ENCODE measurements at places on chromosomes 7 and 10.

GRCh38 chr7:31562002-31562401 is 48.1 kb downstream of the ITPRID1 start:
- no peak for DNase-seq

DNA sequence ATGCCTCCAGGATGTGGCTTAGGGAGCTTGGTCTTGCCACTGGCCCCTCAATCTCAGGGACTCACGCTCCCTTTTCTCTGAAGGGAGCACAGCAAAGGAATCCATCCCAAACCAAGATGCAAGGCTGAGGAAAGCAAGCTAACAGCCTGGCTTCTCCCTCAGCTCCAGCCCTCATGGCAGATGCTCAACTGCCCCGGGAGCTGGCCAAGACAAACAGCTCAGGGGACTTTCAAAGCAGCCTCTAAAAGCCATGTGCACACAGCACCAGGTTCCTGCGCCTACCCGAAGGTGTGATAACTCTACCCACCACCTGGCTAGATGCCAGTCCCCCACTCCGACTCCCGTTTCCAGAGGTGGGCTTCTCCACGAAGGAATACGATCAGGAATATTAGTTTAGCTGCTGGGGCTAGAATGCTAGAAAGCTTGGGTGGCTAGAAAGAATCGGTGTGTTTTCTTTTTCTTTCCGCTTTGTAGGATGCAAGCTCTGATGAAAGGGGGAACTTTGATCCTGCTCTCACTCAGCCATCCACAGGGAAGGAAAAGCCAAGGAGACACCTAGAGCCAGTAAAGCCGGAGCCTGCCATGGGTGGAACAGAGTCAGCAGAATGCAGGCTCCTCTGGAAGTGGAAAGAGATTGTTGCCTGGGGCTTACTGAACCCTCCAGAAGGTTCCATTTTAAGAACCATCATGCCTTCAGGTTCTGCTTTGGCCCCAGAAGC is 89.0 kb upstream of the FGFR2 start:
- DNase-seq: no peak

- DNase-seq: peak; percentile 96
These were observed 11.7 kb downstream of the TMEM254 start for GRCh38 chr10:80090121-80090520.

- DNase-seq: no peak
These were observed 98.1 kb upstream of the DOCK1 start for GRCh38 chr10:126806991-126807702.

- no peak for DNase-seq
These were observed 29.2 kb downstream of the TFAM start for GRCh38 chr10:58414270-58415041.

All from NCI-H1694 treated with DMSO at 0.1 percent for 48 hours (cell line).